NCI-H510A treated with DMSO at 0.1 percent for 48 hours (cell line): ENCODE measurements at places on chromosomes 7 and 10.

- peak; percentile 93 for DNase-seq
These were observed 295.9 kb upstream of the NFE2L3 start for GRCh38 chr7:25855854-25856782.

GRCh38 chr7:20784388-20785156 is 2.1 kb downstream of the SP8 start:
- DNase-seq, result peak; percentile 28

- no peak for DNase-seq
These were observed 4.5 kb upstream of the GPRIN2 start for GRCh38 chr10:46560952-46561351.

DNA sequence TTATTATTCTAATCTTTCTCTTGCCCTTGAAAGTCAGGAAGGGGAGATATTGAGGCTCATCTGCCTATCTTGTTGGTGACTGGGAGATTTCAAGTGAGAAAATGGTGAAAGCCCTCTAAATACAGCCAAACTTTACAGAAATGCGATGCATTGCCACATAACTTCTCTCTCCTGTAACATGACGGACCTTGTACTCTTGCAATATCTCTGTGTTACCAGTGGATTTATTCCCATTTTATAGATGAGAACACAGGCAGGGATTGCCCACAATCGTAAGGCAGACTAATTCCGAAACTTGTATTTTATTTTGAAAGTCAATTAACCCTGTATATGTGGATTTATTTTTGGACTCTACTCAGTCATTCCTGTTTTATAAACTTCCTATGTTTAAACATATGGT is 57.3 kb upstream of the MPP7 start:
- no peak for DNase-seq

- no peak for DNase-seq
These were observed 29.5 kb upstream of the DNAAF5 start for GRCh38 chr7:696812-697551.

DNA sequence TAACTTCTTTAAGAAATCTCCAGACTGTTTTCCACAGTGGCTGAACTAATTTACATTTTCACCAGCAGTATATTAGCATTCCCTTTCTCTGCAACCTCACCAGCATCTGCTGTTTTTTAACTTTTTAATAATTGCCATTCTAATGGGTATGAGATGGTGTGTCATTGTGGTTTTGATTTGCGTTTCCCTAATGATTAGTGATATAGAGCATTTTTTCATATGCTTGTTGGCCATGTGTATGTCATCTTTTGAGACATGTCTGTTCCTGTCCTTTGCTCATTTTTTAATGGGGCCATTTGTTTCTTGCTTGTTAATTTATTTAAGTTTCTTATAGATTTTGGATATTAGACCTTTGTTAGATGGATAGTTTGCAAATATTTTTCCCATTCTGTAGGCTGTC is 68.8 kb downstream of the SLC39A12 start:
- no peak for DNase-seq

- DNase-seq, result no peak
These were observed 237.7 kb downstream of the ETV1 start for GRCh38 chr7:13751766-13752165.

DNA sequence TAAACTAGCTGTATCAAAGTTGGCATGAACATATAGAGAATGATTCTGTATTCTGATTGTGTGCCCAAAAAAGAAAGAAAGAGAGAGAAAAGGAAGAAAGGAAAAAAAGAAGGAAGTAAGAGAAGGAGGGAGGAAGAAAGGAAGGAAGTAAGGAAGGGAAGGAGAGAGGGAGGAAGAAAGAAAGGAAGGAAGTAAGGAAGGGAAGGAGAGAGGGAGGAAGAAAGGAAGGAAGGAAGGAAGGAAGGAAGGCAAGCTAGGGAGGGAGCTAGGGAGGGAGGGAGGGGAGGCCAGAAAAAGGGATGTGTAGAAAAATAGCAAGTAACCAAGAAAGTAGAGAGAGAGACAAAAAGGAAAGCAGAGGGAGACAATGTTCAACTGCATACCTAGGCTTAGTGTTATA is 60.7 kb upstream of the TARP start:
- DNase-seq, result no peak

DNA sequence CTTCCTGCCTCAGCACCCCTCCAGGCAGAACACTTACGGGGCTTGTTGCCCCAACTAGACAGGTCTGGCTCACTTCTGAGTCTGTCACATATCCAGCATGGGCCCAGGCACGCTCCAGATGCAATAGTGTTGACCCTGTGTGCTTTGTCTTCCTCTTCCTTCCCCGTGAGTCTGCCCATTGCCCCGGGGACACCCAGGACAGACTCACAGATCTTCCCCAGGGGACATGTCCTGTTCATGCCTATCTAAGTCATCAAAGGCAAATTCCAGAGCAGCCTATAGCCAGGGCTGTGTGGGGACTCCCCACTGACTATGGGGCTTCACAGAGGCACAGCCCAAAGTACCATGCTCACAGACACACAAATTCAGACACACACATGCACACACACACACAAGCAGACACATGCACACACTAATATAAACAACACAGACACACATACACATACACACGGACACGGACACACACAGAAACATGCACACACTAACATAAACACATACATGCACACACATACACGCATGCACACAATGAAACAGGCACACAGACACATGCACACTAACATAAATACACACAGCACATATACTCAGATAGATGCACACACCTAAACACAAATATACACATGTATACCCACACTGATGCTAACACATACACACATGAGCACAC is 175.8 kb downstream of the KCNMA1 start:
- DNase-seq, result no peak

GRCh38 chr7:18874880-18875279 is 242.6 kb downstream of the TWIST1 start:
- DNase-seq, result no peak

- DNase-seq, result no peak
These were observed 17.8 kb downstream of the KCNK18 start for GRCh38 chr10:117215079-117215478.

DNA sequence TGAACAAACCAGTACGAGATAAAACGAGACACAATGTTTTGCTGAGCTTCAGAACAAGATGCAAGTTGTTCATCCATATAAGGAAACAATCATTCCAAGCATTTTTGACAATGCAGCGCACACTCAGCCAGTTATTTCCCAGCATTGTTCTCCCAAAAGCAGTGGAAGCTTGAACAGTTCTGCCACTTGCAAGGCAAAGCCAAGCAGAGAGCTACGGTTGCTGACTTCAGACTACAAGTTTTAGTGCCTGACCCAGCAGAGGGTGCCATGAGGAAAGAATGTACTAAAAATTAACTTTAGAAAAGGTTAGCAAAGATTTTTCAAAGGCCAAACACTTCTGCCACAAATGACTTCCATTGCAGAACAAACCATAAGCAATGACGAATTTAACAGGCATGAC is 152.5 kb downstream of the SLC25A13 start:
- no peak for DNase-seq

DNA sequence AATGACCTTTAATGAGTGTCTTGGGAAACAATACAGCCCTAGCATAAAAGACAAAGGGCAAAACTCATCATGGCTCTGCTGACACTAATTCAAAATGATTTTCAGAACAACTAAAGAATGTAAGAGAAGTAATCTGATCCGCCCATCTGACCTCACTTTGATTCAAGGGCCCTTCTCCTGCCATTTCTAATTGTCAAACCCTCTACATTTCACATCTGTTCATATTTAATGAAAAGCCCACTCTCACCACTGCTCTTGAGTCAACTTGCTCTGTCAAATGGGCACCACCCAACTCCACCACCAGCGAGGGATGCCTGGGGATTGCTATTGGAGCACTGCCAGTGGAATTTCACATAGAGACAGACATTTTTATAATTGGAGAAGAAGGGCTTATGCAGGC is 639.2 kb downstream of the KCNMA1 start:
- peak; percentile 59 for DNase-seq

GRCh38 chr10:131239926-131240325 is 71.6 kb downstream of the TCERG1L start:
- DNase-seq, result no peak

DNA sequence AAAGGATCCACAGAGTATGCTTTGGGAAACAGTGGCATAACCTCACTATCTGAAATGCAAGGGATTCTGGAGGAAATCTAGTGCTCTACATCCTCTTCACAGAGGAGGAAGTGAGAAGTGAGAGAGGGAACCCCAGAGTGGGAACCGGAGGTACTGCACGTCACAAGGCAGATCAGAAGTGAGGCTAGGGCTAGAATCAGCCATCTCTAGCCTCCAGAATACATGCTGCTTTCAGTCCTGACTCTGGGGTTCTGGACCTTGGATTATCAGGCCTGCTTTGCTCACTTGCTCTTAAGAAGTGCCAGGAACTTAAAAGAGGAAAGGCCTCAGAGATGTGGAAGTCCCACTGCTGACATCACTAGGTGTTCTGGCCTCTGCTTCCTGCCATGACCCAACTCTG is 25.7 kb downstream of the ZNF503 start:
- DNase-seq, result no peak

GRCh38 chr10:14403881-14404623 is 73.3 kb upstream of the FRMD4A start:
- no peak for DNase-seq

- no peak for DNase-seq
These were observed 13.1 kb upstream of the ASB4 start for GRCh38 chr7:95472581-95473161.

DNA sequence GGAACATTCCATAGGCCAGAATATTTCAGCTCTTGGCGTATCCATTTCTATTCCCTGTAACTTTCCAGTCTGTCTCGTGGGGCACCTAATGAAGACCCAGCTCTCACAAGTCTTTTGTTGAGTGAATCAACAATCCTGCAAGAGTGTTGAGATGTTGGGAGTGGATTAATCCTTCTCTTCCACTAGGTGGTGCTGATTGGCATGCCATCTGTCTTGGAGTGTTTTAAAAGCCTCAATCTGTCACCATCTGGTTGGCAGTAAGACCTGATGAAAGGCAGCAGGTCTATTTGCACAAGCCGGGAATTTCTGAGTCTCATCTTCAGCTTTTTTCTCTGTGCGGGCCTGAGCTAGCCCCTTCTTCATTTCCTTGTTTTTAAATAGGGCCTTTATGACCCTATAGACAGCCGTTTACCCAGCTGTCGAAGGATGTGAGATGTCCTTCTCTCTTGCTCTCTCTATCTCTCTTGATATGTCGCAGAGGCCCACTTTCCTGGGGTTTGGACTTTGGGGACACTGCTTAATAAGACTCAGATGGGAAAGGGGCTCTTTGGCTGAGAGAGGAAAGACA is 180.5 kb downstream of the ZNF365 start:
- DNase-seq, result peak; percentile 39

DNA sequence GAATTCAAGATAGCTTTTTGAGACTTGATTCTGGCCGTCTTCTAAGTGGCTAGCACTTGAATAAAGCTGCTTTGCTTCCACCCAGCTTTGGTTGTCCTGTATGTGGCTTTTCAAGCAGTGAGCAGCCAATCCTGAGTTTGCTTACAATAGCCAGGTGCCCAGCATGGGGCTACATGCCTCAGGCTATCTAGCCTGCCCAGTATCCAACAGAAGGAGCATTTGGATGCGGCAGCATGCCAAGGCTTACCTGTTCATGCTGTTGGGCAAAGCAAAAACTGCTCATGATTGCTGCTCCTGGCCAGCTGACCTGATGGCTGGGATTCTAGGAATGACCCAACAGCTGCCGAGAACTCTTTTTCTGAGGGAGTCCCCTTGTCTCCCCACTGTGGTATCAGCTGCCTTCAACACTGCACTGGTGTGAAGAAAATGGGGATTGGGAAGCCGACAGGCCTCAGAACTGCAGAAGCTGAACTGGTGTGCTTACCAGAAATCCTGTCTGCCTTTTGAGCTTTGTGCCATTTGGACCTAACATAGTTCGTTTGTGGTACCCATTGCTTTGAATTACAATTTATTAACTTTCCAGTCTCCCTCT is 618.9 kb upstream of the IGFBP3 start:
- DNase-seq, result no peak

DNA sequence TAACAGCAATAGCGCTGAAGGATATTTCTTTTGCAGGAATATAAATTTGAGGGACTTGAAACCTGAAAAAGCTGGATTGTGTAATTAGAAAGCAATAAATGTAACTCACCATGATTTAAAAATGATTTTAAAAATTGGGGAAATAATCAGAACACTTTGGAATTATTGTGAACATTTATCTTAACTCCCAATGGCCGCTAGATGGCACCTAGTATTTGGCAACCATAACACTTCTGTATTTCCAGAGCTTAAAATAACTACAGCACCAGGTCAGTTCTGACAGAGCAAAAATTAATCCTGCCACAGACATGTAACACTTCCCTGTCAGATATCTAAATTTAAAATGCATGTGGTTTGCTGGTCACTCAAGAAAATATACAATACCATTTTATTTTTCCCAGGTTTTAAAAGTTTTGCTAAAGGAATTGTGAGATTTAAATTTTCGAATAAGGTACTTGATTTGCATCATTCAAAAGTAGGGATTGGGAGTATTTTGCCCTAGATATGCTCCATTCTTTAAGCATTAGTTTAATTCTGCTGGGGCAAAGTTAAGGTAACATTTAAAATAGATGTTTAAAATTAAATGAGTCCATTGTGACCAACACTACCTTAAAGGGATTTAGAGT is 144.5 kb downstream of the PPP1R3A start:
- peak; percentile 21 for DNase-seq

DNA sequence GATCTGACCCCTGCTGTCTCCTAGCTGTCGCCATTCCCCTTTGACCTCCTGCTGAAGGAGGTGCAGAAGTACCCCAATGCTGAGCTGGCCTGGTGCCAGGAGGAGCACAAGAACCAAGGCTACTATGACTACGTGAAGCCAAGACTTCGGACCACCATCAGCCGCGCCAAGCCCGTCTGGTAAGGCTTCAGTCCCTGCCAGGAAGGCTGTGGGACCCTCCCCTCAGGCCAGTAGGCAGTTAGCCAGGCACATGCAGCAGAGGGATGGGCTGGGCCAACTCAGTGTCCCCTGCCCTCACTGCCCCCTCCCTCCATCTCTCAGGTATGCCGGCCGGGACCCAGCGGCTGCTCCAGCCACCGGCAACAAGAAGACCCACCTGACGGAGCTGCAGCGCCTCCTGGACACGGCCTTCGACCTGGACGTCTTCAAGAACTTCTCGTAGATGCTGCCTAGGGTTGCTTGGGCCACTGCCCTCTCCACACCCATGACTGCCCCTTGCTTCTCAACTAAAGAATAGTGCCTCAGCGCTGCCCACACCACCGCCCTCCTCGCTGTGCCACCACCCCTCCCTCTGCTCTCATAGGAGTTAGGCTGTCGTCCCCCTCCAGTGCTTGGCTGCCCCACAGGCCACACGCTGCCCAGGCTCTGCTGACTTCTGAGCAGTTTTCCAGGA is 41.0 kb upstream of the ZMIZ2 start:
- DNase-seq, result no peak
